HepG2 (cell line): ENCODE measurements at places on chromosomes 3 and 15.

DNA sequence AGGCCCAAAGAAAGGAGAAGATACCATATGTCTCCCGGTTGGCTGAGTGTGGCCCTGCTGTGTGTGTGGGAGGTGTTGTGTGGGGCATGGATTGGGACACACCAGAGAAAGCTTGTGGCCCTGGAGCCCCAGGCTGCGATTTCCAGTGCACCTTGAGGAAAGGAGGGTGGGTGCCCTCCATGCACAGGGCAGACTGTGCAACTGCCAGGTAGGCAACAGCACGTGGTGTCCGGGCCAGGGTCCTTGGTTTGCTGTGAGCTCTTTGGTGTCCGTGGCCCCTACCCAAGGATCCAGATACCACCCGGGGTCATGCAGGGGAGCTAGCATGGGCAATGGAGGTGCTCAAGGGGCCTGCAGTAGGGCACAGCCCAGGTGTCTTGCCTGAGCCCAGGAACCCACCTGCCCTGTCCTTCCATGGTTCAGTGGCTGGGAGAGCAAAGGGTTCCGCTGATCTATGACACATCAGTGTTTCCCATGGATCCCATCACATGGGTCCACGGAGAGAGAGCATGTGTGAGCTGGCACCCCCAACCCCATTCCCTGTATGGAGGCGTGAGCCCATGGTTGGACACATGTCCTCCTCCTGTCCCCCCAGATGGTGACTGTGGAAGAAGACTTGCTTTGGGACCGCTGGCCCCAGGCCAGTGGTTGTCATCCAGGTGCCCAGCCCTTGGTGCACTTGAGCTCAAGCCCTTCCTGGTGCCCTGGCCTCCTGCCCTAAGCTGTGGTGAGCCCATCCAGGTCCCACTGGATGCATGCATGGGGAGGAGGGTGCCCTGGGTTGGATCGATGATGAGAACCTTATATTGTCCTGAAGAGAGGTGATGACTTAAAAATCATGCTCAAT, 223.4 kb downstream of the SNRPN start:
- DNase-seq = no peak

DNA sequence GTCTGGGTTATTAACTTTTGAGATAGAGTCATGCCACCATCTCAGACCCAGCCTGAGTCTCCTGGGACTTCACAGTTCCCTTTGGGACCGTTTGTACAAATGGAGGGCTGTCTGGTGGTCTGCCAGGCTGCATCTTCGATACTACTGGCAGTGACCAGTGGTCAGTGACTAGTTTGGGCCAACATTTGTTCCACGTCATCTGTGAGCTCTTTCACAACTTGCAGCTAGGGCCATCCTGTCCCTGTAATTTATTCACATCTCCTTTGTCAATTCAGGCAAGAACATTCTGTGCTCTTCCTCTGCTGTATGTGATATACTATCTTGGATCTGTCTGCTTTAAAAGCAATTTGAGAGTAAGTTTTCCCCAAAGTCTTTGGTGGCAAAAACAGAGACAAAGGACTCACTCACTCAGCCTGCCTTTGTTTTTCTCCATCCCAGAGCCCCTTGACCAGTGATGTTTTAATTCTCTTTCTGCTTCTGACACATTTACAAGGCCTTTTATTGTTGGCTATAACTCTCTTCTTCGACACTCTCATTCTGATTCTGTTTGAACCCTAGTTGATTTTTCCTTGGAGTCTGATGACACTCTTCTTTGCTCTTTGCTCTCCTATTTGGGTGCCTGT, 353.4 kb downstream of the EPHB1 start:
- no peak for DNase-seq

- no peak for DNase-seq
Measured at GRCh38 chr3:150090006-150090405, 119.3 kb upstream of the PFN2 start.

DNA sequence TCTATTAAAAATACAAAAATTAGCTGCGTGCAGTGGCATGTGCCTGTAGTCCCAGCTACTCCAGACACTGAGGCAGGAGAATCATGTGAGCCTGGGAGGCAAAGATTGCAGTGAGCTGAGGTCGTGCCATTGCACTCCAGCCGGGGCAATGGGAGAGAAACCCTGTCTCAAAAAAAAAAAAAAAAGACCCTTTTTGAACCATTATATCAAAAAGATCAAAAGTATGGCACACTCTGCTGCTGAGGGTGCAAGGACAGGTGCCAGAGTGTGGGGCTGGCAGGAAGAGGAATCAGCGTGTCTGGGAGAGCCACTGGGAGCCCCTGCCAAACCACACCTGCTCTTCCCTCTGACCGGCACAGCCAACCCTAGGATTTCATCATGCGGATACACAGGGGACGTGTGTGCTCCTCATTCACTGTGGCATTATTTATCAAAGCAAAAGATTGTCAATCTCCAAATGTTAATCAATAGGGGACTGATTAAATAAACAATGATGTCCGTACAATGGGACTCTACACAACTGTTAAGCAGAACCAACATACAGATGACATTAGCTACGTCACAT, 147.3 kb upstream of the TLE3 start:
- no peak for DNase-seq

DNA sequence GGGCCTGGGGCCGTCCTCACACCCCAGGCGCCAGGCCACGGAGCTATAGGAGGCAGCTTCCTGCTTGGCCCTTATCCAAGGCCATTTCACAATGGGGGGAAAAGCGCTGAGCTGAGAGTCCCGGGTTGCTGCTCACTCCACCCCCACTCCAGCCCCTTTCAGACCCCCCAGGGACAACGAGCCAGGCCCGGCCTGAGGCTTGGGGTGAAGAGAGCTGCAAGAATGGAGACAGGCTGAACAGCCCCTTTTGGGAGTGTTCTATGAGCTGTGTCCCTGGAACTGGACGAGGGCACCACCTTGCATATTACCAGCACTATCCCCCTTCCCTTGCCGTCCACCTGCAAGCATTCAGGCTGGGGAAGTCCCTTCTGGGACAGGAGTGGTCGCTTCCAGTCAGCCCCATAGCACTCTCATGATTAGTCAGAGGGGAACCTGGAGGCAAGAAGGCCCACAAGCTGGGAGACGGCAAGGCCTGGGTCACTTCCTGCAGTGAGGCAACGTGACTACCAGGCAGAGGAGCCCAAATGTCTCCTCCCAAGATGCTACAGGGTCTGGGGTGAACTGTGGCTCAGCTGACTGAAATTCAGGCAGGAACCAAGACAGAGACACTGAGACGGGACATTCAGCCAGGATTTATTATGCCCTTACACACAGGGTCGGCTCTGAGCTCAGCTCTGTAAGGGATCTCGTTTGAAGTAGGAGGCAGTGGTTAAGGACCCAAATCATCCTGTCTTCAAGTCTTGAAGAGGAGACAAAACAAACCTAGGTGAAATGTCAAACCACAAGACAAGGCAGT, 8.6 kb upstream of the SRP14 start:
- no peak for DNase-seq

DNA sequence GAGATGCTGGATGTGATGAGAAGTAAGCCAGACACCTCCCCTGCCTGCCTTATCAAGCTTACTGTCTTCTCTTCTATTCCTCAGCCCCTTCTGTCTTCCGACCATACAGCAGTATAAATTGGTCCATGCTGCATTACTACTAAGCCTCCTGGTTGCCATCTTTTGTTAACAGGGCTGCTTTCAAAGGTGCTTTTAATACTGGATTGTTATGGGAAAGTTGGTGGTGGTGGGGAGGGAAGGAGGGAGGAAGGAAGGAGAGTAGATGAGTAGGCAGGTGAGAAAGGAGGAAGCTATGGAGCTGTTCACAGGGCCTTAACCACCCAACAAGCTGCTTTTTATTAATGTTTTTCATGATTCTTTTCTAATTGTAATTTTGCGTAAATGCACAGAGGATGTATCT, 114.9 kb downstream of the SLC25A26 start:
- no peak for DNase-seq

DNA sequence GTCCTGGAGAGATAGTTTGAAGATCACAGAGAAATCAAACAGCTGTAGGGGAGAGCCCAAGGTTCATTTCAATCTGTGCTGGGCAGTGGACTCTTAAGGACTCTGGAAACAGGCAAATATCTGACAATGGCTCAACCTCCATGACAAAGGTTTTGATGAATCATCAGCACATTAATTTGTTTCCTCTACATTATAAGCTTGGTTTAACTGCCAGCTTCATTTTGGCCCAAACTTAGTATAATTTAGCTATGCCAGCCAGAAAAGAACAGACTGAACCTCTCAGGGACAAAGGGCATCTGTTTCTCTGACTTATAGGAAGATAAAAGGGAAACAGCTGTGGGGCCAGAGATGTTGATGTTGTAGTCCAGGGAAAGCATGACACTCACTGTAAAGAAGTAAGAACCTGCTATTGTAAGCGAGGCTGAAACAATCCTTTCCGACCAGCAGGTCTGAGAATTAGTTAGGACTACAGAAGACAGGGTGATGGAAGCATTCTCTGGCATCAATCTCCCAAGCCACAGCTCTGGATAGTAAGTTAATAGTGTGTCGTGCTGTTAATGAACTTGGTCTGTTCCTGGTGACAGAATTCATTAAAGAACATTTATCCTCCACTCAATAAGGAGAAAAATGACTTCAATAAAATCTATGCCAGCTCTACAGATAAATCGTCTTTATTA, 110.1 kb downstream of the KCNMB2 start:
- no peak for DNase-seq

DNA sequence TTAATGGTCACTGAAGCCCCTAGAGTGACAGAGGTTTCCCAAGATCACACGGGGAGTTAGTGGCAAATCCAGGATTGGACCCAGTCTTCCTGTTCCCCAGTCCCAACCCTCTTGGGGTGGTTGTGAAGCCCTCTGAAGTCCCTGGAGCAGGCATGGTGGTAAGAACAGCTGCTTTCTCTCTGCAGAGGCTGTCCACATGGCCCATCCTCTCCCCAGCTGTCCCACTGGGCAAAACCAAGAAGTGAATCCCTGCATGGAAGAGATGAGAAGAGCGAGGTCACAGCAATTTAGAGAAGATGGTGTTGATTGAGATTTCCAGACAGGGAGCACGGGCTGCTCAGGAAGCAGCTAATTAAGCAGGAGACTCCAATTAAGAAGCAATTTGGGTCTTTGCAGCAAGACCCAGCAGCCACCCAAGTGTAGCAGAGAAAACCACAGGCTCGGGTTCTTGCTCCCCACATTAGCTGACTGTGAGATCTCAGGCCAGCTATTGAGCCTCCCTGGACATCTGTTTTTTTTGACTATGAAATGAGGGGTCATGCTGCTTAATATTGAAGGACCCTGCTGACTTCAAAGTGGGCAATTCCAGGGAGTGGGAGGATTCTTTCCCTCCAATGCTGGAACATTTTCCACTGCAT, 14.8 kb upstream of the HDAC11 start:
- DNase-seq = no peak

DNA sequence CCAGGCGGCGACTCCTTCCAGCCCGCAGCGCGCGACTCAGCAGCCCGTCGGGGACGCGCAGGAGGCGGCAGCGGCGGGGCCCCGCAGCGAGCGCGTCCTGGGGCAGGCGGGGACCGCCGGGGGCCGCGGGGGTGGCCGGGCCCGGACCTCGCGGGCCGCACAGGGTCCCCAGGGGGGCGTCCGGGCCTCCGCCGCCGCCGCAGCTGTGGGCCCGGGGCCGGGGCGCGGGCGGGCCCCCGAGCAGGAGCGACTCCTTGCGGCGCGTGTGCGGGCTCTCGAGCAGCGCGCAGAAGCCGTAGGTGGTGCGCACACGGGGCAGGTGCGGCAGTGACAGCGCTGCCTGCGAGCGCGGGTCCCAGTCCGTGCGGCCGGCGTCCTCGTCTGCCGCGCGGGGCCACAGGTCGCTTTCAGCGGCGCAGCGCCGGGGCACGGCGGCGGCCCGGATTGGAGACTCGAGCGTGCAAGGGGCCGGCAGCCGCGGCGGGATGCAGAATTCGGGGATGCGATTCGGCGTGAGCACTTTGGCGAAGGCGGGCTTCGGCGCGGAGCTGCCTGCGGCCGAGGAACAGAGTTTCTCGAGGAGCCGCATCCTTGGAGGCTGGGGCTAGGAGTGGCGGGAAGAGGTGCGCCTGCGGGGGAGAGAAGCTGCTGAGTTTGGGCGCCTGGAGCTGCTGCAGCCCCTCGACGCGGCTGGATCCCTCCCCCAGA, 535 bp downstream of the C2CD4B start:
- no peak for DNase-seq
